Stomach (tissue), 19 donors: ENCODE measurements at places on chromosomes 3 and 15. TPM values are rescaled to one million over a fixed set of nuclear protein-coding genes. Genes with fewer than 3 reads are reported as not detected.

- DNase-seq = no peak
Observed at GRCh38 chr15:75589071-75589470, 10.0 kb upstream of the PTPN9 start.

GRCh38 chr3:16456784-16457415, 56.6 kb downstream of the RFTN1 start:
- DNase-seq = peak; percentile 30

GRCh38 chr3:136740351-136740958, 11.7 kb downstream of the STAG1 start:
- no peak for DNase-seq

GRCh38 chr3:159882790-159883779, 105.5 kb upstream of the IL12A start:
- peak; percentile 22 for DNase-seq

- DNase-seq = no peak
Observed at GRCh38 chr3:99877031-99877579, 59.4 kb downstream of the CMSS1 start.

DNA sequence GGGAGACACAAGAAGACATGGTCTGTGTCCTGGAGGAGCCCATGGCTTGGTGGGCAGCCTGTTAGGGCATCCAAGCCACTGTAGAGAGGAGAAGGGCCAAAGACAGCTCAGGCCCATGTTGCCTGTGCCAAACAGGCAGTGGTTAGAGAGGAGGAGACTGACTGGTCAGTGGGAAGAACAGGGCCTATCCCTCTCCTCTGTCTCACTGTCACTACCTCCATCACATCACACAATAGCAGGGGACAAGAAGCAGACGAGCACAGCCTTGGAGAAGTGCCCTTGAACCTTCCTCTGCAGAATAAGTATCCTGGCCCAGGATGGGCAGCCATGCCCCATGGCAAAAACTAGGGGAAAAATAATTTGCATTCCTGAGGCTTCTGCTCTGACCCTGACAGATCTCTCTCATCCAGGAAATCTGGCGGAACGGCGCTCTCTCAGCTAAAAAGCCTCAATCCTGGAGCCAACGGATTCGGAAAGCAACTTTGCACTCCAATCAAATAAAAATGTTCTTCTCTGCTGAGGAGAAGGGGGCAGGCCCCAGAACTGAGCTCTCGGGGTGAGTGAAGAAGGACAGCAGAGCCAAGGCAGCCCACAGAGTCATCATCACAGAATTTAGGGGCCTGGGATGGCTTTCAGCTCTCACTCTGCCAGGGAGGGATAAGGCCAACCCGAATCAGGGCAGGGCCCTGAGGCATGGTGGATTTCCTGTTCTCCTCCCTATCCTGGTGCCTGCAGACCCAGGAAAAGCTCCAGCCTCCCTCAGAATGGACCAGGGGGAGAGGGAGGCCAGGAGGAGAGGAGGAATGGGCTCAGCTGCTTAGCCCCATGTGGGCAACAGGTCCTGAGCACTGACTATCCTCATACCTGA, 1.6 kb downstream of the SHF start:
- no peak for DNase-seq

GRCh38 chr3:98514948-98515347, 7.8 kb downstream of the CLDND1 start:
- DNase-seq = no peak

- DNase-seq = no peak
Observed at GRCh38 chr3:196120291-196120951, 38.5 kb upstream of the TFRC start.

DNA sequence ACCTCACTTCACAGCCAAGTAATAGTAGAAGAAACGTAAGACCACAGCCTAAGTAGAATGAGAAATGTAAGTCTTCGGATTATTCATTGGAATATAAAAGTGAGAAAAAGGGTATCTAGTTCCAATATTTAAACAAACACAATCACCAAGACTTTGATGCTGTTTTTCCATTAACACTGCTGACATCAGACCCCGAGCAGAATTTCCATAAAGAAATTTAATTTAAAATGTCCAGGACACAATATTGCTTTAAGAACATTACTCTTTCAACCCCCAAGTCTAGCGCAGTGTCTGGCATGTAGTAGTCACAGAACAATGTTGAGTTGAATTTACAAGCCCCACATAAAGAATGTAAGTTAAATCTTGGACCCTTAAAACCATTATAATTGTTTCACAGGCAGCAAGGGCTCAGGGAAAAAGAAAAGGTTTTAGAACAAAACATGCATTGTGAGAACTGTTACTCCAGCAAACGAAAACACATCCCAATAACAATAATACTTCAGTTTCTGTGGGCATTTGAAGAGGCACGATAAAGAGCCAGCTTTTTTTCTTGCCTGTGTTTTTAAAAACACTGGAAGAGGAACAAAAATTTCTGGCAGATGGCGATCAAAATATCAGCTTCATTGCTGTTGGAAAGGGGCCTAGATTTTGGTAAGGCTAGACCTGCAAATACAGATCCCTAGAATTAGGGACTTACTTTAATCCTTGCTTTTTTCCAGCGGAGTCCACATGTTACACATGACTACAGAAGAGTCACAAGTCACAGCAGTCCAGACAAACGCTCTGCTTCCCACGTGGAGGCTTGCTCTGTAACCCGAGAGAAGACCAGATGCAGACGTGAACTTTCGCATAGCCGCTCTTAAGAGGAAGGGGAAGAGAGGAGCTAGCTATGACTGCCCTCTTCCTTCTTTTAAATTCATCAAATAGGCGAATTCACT, 77.9 kb upstream of the IGSF10 start:
- DNase-seq = no peak

- no peak for DNase-seq
Observed at GRCh38 chr15:58856086-58856485, 77.4 kb downstream of the SLTM start.

- DNase-seq = no peak
Observed at GRCh38 chr3:113253702-113254101, 42.3 kb downstream of the BOC start.

DNA sequence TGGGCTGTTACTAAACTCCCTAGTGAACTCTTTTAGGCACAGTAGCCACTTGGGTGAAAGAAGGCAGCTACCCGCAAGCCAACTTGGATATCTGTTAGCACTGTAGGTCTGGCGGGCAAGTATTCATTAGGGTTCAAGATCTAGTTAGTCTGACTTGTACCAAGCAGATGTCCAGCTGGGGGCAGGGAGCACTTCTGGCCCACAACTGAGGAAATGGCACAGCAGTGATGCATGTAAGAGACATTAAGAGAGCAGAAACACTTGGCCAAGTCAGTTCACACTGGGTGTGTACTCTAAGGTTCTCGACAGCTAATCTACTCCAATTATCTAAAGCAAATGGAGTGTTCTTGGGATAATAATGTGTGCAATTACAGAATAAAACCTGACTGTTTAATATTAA, 131.7 kb downstream of the CTNNB1 start:
- no peak for DNase-seq

GRCh38 chr3:196177967-196178366, 33.2 kb downstream of the ZDHHC19 start:
- DNase-seq = no peak

GRCh38 chr3:165607221-165607620, 230.0 kb downstream of the BCHE start:
- no peak for DNase-seq

GRCh38 chr3:40116478-40117177, 192.9 kb upstream of the EIF1B start:
- no peak for DNase-seq

GRCh38 chr3:15333099-15333955, 941 bp upstream of the SH3BP5 start:
- DNase-seq = no peak

DNA sequence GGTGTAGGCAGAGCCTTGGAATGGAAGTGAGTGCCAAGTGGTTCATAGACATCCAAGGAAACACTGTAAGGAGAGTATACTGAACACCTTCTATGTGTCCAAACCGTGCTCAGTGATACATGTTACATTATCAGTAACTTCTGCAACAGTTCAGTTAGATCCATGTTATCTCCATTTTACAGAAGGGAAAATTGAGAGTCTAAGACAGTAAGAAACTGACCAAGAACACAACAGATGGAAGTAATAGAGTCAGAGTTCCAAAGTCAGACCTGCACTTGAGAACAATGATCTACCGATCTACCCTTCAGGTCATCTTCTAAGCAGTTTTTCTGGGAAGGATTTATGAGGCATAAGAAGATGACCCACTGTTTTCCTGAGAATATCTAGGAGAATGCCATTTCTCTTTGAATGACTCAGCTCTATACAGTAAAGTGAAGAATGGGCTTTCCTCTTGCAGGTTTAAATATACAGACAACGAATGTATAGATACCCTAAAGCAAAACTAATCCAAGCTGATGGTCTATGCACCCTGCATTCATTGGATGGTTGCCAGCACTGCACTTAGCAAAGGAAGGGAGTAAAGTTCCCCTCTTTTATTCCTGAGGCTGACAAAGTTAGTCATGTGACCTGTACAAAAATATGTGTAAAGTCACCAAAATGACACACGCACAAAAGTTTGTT, 604.1 kb upstream of the MDFIC2 start:
- DNase-seq = no peak

GRCh38 chr3:25962255-25962654, 172.4 kb downstream of the OXSM start:
- DNase-seq = no peak

DNA sequence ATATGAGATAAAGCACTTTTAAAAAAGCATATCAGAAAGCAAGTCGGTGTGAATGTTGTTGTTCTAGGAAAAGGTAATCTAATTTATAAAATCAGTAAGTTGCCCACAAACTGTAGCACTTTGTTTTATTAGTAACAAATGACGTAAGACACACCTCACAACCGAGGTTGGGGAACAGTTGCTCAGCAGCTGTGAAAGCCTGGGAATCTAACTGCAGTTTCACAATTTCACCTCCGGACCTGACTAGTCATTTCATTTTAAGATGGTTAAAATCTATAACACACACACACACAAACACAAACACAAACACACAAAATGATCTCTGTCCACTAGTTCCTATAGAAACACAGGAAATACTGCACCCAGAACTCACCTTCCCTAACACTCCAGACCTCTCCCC, 406.7 kb upstream of the NR2F2 start:
- DNase-seq = no peak

DNA sequence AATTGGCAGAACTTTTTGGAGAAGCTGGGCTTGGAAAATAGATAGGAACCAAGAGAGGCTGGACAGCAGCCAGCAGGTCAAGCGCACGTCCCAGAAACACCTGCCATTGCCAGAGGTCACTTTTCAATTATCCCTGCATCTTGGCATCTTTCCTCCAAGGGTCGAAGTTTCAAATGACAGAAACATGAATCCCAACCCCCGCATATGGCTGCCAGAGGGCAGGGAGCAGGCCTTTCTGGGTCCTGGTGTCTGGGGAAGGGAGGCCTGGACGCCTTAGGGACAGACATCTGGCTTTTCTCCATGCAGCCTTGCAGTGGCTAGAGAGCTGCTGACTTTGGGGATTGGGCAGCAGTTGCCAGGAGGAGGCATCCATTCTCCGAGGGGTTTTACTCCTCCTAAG, 164.5 kb upstream of the TPM1 start:
- no peak for DNase-seq

- no peak for DNase-seq
Observed at GRCh38 chr15:67382723-67383122, 128.1 kb downstream of the IQCH start.

DNA sequence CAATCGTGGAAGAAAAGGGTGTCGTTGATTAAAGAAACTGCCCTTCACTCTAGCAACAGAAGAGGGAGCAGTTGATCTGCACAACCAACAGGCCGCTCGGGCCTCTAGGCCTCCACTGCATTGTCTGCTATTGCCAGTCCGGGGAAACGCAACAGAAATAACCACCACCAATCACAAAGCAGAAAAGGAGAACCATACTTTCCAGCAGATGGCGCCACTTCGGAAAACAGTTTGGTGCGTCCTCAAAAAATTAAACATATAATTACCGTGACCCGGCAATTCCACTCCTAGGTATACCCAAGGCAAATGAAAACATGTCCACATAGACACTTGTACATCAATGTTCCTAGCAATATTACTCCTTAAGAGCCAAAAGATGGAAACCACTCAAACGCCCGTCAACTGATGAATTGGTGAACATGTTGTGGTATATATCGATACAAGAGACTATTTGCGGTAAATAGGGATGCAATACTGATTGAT, 154.1 kb downstream of the TJP1 start:
- DNase-seq = peak; percentile 90

DNA sequence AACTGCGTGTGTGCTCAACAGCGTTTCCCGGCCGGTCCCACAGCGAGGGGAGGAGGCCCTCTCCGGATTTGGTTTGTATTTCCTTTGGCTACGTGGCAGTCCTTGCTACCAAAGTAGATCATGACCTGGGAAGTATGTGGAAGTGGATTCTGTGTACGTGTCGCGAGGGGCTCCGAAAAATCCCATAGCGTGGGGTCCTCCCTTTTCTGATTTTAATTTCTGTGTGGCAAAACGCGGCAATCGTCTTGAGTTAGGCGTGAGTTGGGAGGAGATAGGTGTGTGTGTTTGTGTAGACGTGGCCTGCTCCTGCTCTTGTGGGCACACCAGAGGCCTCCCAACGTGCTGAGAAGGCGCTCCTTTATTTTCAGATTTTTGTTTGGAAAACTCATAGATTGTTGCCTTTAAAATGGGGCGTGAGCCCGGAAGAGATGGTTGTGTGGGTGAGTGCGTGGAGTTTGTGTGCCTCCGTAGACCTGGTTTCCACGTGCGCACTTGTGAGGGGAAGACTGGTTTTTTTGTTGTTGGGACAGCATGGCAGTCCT, 1.2 kb downstream of the TRIM71 start:
- DNase-seq = no peak

GRCh38 chr15:68256675-68257450, 20.7 kb upstream of the FEM1B start:
- peak; percentile 94 for DNase-seq

DNA sequence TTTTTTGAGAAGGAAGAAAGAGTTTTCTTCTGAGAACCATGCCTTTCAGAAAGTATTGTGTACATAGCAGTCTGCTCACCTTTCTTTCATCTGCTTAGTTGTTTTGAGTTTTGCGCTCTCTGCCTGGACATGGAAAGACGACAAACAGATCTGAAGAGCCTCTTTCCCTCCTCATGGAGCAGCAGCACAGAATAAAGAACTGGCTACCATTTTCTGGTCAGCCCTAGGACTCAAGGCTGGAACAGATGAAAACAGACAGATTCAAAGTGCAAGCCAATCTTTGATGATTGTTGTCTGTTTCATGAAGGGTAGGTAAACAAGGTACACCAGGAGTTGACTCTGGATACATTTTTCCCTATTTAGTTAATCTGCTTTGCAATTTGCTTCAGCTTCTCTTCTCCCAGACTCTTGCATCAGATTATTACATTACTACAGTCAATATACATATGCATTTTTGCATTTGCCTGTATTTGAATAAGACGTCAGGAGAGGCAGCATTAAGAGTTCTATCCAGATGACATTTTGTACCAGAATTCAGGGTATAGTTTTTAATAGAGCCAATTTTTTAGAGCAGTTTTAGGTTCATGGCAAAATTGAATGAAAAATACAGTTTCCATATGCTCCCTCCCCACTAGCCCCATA, 34.7 kb upstream of the MINAR1 start:
- DNase-seq = no peak

- DNase-seq = no peak
Observed at GRCh38 chr3:47711596-47711995, 70.1 kb downstream of the SMARCC1 start.

Gene ZDHHC3
- 78.0 TPM for total RNA-seq

Gene GRK7
- not detected for total RNA-seq

Gene CTXND1
- total RNA-seq = 0.73 TPM

Gene SLCO2A1
- 121 TPM for total RNA-seq

Gene RPL14
- 607 TPM for total RNA-seq

Gene GPR160
- 0.58 TPM for total RNA-seq

Gene MCF2L2
- 2.0 TPM for total RNA-seq

Gene ERICH6
- total RNA-seq = not detected

Gene UBE2E1
- 121 TPM for total RNA-seq

Gene MUC13
- under 0.01 TPM for total RNA-seq

Gene ADAMTS7
- total RNA-seq = 4.0 TPM

Gene SLC15A2
- not detected for total RNA-seq
